ENCODE measurements at places on chromosomes 3 and 15.

GRCh38 chr15:65249641-65250040, 37.0 kb downstream of the PARP16 start:
- no peak for DNase-seq

- no peak for DNase-seq
Measured at GRCh38 chr15:64687172-64687571, 88.2 kb downstream of the RBPMS2 start.

DNA sequence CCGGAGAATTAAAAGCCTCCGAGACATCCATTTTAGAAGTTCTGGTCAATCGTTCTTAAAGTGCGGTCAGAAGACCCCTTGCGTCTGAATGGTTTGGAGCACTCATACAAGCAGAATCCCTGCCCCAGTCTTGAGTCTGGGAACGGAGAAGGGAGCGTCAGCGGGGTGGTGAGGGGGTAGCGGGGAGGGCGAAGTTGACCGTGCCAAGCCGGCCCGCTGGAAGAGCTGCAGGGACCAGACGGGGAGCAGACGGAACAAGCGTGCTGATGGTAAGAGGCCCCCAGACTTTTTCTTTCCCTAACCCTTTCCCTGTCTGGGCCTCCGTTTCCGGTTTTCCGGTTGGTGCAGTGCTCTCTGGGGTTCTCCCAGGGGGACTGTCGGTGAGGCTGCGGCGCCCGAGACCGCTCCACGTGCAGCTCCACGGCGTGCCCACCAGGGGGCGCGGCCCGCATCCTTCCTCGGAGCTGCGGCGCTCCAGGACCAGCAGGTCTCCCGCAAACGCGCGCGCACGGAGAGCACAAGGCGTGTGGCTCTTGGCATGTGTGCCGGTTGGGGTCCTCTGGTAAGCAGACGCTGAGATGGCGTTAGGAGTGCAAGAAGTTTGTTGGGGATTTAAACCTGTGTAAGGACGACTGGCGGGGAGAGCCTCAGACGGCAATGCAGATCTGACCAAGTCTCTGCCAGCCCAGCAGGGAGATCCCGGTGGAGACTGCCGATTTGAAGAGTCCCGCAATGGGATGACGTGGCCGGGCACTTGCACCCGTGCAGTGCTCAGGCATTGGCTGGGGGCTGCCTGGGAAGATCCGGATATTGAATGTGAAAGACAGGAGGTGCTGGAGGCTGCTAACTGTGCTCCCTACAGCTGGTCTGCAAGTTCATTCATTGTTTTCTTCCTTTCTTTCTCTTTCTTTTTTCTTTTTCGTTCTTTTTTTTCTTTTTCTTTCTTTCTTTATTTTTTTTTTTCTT, 19.2 kb upstream of the CORO2B start:
- DNase-seq: peak; percentile 30

DNA sequence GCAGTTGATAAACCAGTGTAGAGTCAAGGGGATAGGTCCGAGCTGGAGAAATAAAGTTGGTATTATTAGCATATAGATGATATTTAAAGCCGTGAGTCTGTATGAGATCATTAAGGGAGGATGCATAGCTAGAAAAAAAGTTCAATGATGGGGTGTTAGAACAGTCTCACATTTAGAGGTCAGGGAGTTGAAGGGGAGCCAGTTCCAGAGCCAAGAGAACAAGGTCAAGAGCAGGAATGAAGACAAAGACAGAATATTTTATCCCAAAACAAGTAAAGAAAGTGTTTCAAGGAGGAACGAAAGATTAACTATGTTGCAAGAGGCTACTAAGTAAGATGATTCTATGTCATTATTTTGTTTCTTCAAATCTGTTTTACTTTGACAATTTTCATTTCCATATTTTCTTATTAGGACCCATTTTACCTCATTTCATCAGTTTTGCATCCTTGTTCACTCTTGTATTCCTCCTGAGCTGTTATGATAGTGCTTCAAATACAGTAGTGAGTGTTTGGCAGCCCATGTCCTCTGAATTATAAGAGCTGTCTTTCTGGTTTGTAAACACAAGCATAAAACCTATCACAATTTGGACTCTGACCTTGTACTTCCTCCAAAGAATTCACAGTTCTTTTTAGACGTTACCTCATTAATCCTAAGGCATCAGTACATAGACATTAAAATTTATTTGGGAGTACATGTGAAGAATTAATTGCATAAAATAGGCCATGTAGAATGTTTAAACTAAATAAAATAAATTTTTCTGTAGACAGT, 695.7 kb upstream of the NECTIN3 start:
- DNase-seq: no peak

- DNase-seq: no peak
Measured at GRCh38 chr15:87846746-87847145, 409.8 kb downstream of the NTRK3 start.

GRCh38 chr3:139655909-139656595, 21.7 kb downstream of the NMNAT3 start:
- DNase-seq: no peak

- DNase-seq: no peak
Measured at GRCh38 chr15:74042603-74043424, 39.5 kb downstream of the GOLGA6A start.

DNA sequence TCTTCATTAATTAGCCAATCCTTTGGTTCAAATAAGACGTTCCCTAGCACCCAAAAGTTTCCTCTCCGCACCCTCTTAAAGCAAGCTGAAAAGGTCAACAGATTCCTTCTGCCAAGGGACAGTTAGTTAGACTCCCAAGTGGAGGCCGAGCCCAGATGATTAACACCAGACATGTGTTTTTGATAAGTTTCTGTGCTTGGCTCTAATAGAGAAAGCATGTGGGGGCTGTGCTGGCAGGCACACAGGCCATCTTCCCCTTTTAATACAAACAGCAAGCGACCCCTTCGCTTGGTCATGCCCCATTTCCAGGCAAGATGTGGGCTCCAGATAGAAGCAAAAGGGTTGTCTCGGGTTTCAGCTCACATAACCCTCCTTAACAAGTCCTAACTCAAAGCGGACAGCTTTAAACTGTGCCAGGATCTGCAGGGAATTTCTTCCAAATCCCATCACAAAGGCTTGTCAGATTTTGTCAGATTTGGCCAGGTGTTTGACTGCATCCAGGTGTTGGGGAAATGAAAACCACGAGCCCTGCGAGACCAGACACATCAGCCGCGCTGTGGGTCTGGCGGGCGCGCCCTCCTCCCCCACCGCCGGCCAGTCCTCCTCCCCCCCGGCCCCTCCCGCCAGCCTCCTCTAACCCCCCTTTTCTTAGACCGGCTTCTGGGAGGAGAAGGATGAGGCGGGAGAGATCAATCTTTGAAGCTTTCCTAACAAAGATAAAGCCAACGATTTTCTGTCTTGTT, 3.3 kb downstream of the HES1 start:
- DNase-seq: peak; percentile 79

DNA sequence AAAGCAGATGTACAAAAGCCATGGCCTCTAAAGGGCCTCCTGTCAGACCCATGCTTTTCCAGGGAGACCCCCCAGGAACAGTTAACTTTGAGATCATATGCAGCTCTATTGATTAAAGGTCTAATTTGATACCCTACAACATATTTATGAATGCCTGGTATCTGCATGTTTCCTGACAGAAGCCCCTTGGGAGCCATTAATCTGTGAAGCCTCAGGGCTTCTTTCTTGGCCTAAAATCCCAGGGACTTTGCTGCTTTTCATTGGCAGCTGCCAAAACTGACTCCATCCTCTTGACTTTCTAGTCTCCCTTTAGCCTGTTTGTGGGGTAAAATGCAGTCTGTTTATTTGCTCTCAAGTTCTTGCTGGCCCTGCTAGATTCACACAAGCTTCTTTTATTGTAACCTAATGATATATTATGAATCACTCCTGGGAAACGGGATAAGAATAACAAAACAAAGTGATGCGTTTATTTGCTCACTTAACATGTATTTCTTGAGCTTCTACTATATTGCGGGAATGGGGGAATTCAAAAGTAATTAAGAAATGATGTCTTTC, 257.0 kb downstream of the LSAMP start:
- peak; percentile 21 for DNase-seq

- DNase-seq: no peak
Measured at GRCh38 chr3:24622696-24623225, 128.1 kb upstream of the THRB start.

DNA sequence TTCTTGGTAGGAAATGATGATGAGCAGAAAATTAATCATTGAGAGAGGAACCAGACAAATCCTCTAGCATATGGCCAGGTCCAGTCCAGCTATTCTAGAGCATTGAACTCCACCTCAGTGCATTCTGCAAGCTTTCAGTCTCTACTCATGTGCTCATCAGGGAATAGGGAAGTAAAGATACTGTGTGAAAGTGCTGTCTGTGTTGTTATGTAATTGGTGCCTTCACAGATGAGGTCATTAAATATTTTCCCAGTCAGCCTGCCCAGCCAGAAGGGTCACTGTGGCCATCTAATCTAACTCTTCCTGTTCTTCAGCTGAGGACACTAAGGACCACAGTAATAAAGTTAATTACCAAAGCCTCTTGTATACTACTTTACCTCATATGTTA, 28.2 kb downstream of the C3orf62 start:
- no peak for DNase-seq

GRCh38 chr3:55491296-55491816, 4.2 kb upstream of the WNT5A start:
- peak; percentile 84 for DNase-seq

- no peak for DNase-seq
Measured at GRCh38 chr3:14122301-14122700, 2.4 kb downstream of the CHCHD4 start.

DNA sequence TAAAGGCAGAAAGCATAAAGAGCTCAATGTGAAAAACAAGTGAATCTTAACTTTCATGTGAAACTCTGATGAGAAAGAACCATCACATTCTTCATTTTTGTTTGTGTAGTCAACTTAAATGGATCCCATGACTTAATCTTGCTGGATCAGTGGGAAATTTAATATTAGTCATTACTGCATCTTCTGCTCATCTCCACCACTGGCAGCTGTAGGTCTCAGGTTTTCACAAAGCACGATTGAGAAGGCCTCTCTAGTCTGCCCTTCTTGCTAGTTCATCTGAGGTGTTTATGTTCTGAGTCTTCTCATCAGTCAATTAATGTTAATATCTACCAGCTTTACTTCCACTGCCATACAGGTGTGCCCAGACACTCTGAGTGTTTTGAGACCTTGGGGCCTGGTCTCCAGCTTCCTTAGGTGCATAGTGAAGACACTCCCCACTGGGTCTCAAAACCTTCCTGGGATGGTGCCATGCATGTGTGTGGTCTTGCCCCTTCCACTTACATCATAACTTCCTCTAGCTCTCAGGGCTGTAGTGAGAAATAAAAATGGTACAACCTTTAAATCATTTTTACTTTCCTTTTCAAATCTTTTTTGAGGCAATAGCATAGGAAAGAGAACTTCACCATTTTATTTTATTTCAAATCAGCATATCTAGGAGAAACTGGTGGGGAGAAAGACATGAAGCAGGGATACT, 421.6 kb upstream of the CBLB start:
- DNase-seq: no peak

- DNase-seq: no peak
Measured at GRCh38 chr3:52218026-52218425, 7.4 kb downstream of the TLR9 start.
